NCI-H345 (cell line): ENCODE measurements at places on chromosomes 13 and 19.
A peak's percentile ranks its signal among the peaks of the same experiment; 100 is the strongest.

DNA sequence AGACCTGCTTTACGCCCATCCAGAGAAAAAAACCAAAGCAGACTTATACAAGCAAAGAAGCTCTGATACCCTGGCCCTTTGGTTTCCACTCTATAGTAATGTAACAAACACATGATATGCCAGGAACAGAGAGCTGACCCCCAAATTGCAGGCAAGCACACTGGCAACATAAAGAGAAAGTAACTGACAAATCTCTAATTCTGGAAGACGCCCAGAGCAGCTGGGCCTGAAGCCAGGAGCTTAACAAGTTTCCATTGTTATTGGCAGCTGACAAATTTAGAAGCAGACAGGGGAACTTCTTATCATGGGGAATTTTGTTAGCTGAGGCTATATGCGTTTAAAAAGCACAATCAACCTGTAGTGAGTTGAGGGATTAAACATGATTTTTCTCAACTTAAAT is 158.0 kb downstream of the DLEU7 start:
- peak; percentile 75 for DNase-seq

- DNase-seq = no peak
Measured at GRCh38 chr13:52850072-52850395, 1.6 kb upstream of the PCDH8 start.

GRCh38 chr19:15934332-15935078 is at the start of gene CYP4F11:
Gene CYP4F11, minus strand, starts transcription at chr19:15934529. Its CDS starts 121 bp downstream, at chr19:15934408.
- no peak for DNase-seq

- no peak for DNase-seq
Measured at GRCh38 chr13:112522578-112522977, 65.4 kb downstream of the TUBGCP3 start.

GRCh38 chr13:22757530-22758120 is 423.2 kb upstream of the SGCG start:
- peak; percentile 9 for DNase-seq

GRCh38 chr13:113022745-113023574 is 53.9 kb downstream of the MCF2L start:
- no peak for DNase-seq

DNA sequence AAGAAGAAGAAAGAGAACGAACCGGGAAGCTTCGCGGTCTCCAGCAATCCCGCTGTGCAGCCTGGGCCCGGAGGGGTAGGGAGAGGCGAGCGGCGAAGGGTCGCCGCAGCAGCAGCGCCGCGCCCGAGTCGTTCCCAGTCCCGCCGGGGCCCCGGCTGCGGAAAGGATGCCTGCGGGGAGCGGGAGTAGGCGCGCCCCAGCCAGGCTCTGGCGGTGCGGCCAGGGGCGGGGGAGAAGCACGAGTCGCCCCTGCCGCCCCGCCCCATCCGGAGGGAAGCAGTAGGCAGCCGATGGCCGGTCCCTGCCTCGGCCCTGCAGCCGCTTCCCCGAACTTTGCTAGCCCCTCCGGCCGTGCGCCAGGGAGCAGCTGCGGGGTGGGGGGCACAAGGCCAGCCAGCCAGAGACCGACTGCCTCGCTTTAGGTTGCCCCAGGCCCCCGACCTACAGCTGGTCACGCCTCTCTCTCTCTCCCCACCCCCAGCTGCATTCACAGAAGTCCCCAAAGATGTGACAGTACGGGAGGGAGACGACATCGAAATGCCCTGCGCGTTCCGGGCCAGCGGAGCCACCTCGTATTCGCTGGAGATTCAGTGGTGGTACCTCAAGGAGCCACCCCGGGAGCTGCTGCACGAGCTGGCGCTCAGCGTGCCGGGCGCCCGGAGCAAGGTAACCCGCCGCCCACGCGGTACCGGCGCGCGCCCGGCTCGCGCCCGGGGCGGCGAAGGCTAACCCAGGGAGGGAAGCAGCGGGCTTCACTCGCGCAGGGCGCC is 1.1 kb downstream of the VSTM2B start:
- DNase-seq = peak; percentile 69

DNA sequence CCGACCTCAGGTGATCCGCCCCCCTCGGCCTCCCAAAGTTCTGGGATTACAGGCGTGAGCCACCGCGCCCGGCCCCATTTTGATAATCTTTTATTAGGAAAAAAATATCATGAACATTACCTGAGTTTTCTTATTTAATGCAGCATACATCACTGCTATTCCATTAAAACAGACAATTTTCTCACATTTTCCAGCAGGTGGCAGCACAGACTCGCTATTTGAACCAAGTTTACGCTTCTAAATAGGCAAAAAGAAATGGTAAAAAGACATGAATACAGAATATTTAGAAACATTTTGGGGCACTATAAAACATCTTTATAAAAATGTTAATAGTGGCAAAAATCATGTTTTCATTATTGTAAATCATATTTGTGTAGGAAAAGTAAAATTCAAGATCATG is 903.1 kb downstream of the SLITRK6 start:
- peak; percentile 62 for DNase-seq

- no peak for DNase-seq
Measured at GRCh38 chr19:31023038-31023437, 326.2 kb downstream of the TSHZ3 start.

DNA sequence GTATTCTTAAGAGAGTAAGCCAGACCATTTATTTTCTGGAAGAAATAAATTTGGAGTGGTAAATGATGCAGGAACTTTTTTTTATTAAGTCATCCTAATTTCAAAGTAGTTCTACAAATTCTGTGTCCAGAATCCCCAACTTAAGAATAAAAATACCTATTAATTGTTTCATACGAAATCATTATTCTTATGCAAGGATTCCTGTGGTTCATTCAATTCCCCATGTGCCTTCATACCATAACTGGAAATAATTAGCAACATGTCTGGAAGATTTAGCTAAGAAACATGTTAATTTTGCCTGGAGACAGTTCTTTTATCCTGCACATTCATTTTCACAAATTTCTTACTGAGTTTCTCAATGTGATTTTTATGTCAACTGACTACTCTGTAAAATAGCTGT is 408.6 kb downstream of the PCDH9 start:
- DNase-seq = no peak

DNA sequence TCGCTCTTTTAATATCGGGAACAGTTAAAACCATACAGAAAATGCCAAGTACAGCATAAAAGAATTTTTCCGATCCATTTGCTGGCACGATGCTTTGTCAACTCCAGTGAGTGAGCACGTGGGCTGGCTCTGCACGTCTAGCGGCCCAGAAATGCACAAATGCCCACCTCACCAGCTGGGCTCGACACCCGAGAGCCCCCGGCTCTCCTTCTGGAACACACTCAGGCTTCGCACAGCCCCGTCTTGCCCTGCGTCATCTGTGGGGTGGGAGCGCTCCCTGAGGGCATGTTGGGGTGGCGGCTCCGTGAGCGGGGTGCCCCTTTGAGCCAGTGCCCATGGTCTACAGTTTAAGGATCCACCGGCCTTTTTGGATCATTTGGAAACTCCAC is 24.5 kb downstream of the ATP4B start:
- DNase-seq = no peak

DNA sequence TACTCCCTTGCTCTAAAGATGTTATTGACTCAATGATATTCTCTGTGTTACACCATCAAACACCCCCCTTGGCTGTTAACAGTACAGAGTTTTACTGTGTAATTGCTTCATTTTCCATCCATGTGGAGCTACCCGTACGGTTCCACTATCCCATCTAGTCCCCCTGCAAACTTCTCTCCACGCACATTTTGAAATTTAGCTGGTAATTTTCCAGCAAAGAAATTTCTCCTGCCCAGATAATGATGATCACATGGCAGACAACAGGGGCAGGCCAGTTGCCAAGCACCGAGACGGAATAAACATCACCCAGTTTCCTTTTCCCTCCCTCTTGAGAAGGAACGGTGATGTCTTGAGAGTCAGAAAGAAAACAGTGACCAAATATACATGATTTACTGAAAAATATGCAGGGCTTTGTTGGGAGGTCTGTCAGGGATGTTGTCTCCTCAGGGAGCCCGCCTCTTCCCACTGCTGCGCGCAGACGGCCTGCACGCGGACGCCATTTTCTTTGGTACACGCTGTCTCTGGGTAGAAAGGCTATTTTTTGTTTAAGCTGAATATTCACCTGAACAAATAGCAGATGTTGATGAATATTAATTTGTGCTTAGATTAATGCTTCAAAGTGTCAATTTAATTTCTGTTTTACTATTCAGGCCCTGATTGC is 109.9 kb downstream of the OLFM4 start:
- DNase-seq = no peak

- DNase-seq = peak; percentile 97
Measured at GRCh38 chr19:9309974-9310446, 372 bp upstream of the ZNF699 start.

DNA sequence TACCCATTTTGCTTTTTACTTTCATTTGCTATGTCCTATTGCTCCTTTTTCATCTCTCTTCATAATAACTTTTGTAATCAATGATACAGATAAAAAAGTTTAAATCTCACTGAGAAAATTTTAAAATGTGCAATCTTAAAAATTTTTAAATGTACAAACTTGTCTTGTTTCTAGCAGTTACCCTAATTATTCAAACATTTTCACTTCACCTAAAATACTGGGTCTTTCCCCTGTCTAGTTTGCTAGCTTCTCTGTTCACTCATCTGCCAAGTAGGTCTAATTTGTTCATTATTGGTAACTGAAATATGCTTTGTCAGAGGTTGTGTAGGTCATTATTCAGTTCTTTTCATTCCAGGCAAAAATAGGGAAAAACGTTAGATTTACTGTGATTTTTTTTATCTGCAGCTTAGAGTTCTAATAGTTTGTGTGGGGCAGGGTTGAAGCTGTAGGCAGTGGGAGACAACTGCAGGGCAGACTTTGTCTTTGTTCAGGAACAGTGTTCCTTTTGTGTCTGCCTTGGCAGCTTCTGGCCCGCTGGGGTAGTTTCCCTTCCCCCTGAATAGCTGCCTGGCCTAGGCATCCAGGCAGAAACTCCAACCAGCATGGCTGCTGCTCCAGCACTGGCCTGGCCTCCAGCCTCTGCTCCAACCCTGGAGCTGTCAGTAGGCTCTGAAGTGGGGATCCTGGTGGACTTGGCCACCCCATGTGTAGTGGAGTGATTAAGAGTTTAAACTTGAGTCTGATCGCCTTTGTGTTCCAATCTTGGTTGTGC is 48.5 kb downstream of the WDFY2 start:
- no peak for DNase-seq

DNA sequence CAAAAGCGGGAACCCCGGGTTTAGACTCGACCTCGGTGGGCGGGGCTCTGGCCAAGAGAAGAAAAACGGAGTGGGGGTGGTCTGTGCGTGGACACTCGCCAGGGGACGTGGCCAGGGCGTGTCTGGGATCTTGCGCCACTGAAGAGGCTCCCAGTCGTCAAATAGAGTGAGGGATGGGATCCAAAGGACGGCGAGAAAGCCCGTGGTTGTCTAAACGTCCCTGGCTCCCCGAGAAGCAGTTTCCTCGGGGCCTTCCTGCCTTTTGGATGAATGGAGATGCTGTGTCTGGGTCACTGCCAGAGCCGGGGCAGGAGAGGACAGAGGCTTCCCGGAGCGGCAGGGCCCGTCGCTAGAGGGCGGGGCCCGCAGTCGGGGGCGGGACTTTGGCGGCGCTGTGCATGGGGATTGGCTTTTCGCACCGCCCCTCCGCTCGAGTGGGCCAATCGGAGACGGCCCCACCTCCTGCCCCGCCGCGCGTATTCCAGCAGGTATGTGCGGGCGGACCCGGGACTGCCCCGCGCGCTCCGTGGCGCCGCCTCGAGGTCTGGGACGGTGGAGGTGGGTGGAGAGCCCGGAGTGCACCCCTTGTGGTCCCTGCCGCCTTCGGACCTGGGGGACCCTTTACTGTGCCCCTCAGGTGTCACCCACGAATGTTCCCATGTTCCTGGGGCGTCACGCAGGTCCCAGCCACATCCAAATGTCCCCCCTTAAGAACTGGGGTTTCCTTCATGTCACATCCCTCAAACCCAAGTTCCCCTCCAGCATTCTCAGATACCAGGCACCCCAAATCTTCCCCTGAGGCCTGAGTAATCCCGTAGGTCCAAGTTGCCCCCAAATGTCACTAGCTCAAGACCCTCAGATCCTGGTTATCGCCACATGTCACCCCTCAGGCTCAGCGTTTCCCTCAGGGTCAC is 38.3 kb downstream of the ZSWIM4 start:
- peak; percentile 80 for DNase-seq

DNA sequence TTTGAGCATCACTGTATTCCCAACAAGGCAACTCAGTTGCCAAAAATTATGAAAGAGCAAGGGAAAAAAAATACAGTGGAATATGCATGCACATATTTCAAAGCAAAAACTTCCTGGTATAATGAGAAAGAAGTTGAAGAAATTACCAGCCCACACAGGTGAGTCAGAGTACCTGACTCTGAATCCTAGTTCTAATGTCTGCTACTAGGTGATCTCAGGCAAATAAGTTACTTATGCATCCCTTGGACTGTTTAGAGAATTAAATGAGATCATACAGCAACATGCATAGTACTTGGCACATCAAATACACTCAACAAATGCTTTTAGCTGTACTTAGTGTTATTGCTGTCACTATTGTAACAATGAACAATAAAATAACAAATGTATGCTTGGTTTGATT is 144.9 kb downstream of the MIPEP start:
- DNase-seq = no peak

- DNase-seq = no peak
Measured at GRCh38 chr13:29101409-29101808, 281.3 kb downstream of the MTUS2 start.

DNA sequence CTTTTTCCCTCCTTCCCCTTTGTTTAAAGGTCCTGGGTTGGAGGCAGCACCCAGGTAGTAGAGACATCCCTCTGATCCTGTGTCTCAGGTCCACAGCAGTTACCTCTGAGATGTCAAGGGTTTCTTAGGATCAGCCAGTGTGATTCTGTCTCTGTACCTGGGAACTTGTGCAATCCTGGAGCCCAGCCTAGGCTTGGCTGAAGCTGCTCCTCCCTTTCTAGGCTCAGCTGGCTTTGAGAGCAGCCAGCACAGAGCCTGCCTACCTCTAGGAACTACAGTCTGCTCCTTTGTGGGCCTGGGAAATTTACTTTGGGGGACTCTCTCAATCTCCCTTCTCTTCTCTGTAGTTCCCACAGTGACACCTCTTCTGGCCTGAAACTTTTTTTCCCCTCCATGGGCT is 171.6 kb downstream of the MTUS2 start:
- no peak for DNase-seq

GRCh38 chr19:616747-617526 is 16.4 kb downstream of the POLRMT start:
- peak; percentile 23 for DNase-seq

- DNase-seq = no peak
Measured at GRCh38 chr19:19871932-19872331, 6.2 kb downstream of the ZNF253 start.

DNA sequence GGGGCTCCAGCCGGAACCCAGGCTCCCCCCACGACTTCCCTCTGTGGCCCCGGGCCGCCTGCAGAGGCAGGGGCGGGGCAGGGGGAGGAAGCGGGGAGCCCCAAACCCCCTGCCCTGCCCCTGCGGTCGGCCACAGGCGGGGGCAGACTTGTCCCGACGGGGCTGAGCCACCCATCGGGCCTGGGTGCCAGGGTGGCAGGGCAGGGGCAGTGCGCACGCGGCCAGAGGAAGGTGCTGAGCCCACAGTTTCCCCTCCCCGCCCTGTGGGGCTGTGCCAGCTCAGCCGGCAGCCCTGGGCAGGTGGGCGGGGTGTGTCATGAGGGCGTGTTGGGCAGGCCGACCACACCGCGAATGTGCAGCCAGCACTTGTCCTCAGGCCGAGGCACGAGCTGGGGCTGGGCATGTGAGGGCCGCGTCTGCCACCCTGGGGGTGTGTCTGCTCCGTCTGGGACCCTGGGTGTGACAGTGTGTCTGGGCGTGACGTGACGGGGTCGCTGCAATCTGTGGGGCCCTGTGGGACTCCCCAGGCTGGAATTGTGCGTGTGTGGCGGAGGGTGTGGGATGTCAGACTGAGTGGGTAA is 17.7 kb downstream of the CCDC97 start:
- DNase-seq = peak; percentile 9

- DNase-seq = no peak
Measured at GRCh38 chr19:46697204-46697960, 19.5 kb downstream of the PRKD2 start.
